ENCODE measurements at places on chromosomes 16 and 17.

GRCh38 chr17:77144227-77144626, 3.5 kb downstream of the SEC14L1 start:
- DNase-seq: peak; percentile 64

DNA sequence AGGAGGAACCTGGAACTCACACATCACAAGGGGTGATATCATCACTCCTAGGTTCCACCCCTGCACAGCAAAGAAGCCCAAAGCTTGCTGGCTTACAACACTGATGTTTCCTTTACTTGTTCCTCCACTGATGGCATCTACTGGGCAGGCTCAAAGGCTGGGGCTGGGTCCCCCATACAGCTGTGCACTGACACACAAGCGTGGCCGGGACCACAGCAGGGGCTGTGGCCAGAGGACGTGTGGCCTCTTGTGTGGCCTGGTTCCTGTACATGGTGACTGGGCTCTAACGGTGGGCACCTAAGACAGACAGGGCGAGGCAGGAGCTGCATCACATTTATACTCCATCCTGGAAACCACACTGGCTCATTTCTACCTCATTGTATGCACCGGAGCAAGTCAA, 264.4 kb upstream of the FOXF1 start:
- DNase-seq: no peak

DNA sequence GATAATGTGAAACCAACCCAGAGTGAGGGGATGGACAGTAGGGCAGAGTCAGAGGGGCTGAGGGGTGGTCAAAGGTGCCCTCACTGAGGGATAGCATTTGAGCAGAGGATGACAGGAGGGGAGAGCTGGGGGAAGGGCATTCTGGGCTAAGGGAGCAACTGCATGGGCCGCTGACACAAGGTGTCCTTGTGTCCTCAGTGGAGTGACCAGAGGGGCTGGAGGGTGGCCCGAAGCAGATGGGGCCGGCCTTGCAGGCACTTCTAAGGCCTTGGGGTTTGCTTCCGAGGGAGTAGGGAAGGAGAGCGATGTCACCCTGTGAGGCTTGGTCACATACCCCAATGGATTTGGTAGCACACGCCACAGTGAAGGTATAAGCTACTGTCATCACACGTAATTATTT, 10.0 kb downstream of the NUBP1 start:
- no peak for DNase-seq

GRCh38 chr16:82432261-82432660, 194.5 kb upstream of the CDH13 start:
- no peak for DNase-seq

- no peak for DNase-seq
Observed at GRCh38 chr16:20084624-20085226, 11.0 kb upstream of the GPR139 start.

GRCh38 chr17:77897741-77898301, 60.7 kb upstream of the TNRC6C start:
- no peak for DNase-seq

DNA sequence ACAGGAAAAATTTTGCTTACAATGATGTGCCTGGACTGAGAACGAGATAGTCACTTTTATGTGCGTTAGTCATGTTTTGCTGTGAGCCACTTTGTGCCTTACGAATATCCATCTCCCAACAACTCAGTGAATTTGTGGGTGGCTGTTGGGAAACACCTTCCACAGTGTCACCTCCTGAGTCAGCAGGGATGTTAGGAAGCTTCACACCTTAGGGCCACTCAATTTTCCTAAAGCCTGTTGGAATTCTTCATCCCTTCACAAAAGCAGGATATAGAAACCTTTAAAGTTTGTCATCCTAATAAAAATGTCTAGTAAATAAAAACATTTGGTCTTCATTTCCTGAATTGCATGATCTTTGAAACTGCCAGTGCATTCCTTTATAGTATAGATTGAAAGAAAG, 4.3 kb upstream of the KRTAP3-1 start:
- DNase-seq: no peak

DNA sequence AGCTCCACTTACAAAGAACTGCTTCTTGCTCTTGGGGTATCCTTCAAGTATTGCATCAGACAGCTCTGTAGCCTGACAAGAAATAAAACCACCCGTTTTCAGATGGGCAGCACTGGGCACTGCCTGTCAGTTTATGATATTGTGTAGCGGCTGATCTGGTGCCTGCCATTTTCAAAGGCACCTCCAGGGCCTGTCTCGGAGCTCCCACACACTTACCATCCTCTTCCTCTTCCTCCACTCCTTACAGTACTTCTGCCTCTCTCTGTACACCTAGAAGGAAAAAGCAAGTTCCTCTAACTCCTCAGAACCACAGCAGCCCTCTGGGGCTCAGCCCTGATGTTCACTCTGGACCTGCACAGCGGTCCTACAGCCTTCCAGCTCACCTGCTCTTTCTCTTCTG, 4.4 kb downstream of the PSMC3IP start:
- DNase-seq: no peak

GRCh38 chr17:74865504-74866197, 6.0 kb upstream of the GRIN2C start:
- DNase-seq: no peak

DNA sequence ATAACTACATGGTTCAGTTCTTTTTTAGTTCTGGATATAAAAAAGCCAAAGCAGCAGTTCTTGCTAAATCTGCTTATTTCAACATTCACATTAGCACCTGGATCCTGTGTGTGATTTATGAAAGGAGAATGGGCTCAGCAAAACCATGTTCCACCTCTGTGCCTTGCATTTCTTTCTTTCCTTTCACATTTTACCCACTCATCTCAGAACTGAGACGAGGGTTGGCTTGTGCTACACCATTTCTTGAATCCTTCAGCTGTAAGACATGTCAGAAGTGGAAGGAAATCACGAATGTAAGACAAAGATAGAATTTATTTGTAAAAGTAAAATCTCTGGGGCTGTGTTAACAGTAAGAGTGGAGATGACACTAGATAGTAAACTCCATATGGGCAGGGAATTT, 1.2 kb upstream of the UTP6 start:
- no peak for DNase-seq

DNA sequence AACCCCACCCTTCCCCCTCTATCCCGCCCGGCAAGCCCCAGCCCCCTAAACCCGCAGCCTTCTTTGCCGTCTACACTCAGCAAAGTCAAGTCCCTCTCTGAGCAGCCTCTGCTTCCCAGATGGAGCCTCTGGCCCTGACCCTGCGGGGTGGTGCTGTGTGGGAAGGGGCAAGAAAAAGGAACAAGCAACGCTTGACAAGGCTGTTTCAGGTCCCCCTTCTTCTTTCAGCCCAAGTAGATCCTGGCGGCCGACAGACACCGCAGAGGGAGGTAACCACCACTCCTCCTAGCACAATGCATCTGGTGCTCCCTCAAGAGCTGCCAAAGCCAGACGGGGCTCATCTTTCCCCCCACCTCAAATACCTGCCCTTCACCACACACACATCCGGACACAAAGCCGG, 178.3 kb downstream of the ENGASE start:
- DNase-seq: no peak

DNA sequence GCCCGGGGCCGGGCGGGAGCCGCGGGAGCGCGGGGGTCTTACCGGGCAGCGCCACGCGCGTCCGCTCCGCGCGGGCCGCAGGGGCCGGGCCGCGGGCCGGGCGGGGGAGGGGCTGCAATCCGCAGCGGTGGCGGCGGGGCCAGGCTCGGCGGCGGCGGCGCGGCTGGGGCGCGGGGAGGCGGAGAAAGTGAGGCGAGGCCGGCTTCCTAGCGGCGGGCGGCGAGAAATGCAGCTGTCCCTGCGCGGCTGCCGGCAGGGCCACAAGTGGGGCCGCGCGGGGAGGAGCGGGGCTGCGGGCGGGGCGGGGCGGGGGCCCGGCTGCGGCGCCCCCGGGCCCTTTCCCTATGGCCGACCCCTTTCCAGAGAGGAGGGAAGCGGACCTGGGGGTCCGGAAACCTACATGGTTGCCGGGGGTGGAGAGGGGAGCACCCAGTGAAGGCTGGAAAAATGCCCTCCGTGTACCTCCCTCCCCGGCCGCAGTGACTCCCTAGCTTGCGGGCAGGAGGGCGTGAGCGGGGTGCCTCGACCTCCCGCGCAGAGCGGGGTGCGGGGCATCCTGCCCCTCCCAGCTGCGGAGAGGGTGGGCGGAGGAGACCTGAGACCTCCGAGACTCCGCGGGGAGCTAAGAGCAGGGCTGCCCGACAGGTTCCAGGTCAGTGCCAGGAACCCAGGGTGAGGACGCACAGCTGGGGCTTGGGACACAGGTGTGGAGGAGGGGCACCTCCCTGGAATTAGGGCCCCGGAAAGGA, at the start of gene CUEDC1:
CUEDC1 (minus strand) TSS at position 230 of the 749 bp plus-strand sequence. CDS start 69,848 bp downstream, outside the sequence.
- no peak for DNase-seq

GRCh38 chr16:29992344-29992967, 3.0 kb downstream of the HIRIP3 start:
- no peak for DNase-seq

- no peak for DNase-seq
Observed at GRCh38 chr16:55502801-55503366, 6.0 kb upstream of the LPCAT2 start.

- DNase-seq: no peak
Observed at GRCh38 chr16:56349711-56350161, 75.6 kb downstream of the AMFR start.

DNA sequence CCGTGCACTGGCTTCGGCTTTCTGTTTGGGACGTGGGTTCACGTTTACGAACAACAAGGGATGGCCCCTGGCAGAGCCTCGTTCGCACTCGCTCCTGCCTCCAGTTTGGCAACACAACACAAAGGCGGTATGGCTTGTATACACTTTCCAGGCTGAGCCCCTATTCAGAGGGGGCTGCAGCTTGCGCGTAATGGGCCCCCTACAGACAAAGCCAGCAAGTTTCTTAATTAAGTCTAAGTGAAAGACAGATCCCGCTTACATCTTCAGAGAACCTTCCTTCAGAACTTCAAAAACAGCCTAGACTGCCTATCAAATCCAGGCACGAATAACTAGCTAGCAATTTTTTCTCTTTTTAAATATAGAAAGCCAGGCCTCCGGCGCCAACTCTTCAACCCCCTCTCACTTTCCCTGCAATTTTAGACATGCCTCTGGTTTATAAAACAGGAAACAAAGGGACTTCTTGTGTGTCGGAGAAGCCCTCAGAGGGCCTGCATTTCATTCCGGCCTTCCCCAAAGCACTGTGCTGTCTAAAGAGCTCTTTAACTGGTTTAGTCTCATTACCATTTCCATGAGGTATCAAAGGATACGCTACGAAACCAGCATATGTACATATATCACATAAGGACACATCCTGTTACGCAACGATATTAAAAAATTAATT, 244.9 kb downstream of the STX8 start:
- no peak for DNase-seq

- DNase-seq: no peak
Observed at GRCh38 chr16:85918436-85918835, 19.5 kb downstream of the IRF8 start.

DNA sequence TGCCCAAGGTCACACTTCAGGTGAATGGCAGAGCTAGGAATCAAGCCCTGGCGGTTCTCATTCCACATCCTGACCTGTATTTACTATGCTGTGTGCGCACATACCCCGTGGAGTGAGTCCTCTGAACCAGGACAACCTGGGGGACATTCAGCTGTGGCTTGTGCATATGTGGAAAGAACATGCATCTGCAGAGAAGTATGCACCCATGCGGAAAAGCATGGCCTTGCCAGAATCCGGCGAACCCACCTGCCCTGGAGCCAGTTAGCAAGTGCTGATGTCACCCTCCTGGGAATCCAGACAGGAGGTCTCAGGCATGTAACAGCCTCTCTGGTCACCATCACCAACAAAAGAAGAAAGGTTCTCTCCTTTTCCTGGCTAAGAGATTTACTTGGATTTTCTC, 1.9 kb downstream of the RASL10B start:
- no peak for DNase-seq

DNA sequence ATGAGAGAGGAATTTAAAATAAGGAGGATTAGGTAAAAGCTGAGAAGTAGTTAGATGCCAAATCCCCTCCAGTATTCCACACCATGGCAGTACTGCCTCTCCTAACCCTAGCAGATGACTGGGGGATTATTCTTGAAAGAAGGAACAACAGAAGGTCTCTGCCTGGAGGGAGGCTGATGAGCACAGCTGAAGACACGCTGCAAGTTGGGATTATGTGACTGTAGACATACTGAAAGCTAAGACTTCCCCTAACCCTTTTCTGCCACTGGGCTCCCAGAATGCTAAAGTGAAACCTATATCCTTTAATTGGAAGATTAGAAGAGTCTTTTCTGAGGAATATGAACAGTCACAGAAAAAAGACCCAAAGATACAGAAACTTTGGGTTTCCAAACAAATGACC, 27.7 kb upstream of the SLC46A1 start:
- no peak for DNase-seq

GRCh38 chr17:38460716-38461630, 32.7 kb downstream of the ARHGAP23 start:
- no peak for DNase-seq

DNA sequence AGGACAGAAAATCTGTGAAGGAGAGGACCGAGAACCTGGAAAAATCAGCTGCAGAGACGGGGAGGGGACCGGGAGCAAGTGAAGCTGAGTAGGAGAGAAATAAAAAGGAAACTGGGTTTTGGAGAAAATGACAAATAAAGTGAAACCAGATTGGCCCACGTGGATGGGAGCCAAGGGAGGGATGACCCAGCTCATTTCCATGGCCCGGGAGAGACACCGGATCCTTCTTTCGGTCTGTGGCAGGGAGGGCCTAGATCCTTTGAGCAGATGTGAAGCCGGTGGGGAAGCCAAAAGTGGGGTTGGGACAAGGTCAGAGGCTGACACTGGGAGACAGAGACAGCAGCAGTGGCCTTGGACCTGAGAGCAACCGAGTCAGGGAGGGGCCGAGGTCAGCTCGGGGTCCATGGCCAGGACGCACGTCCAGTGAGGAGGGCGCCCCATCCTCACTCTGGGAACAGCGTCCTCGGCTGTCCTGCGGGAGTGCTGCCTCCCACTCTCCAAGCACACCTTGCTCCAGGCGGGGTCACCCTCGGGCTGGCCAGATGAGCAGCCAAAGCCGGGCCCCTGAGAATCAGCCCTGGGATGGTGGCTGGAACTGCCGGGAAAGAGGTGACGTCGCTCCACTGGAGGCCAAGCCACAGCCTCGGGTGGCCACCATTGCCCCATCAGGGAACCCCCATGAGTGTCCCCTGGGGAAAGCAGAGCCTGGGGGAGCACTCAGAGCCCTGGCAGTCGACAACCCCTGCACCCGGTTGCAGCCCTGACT, 50.8 kb upstream of the CDR2 start:
- DNase-seq: no peak

GRCh38 chr16:66714654-66715307, 18.2 kb upstream of the CMTM4 start:
- peak; percentile 14 for DNase-seq

GRCh38 chr16:48617711-48618148, 7.8 kb upstream of the N4BP1 start:
- peak; percentile 32 for DNase-seq

- DNase-seq: no peak
Observed at GRCh38 chr17:49976828-49977202, 7.8 kb downstream of the DLX4 start.

DNA sequence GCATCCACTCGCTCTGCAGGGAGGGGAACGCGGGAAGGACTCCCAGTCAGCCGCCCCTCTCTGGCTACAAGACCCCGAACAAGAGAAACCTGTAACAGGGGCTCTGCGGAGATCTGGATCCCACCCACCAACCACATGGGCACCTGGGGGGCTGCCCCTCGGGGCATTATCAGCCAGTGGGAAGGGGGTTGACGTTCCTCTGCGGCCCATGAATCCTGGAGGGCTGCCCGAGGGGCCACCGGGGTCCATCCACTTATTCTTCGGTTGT, 1.8 kb upstream of the PCGF2 start:
- DNase-seq: no peak

Data from NCI-H2081 treated with DMSO at 0.1 percent for 48 hours (cell line).